ENCODE measurements at places on chromosomes 6 and 20. TPM values are rescaled to one million over a fixed set of nuclear protein-coding genes. Genes with fewer than 3 reads are reported as not detected.

- H3K27ac ChIP-seq: no peak within 1 kb of the TSS
- H3K4me1 ChIP-seq: no peaks in the 10 kb centered on the region
- no peak within 1 kb of the TSS for H3K4me3 ChIP-seq
- no peak for DNase-seq
- H3K27me3 ChIP-seq: no peaks in the 10 kb centered on the region
Observed at GRCh38 chr6:63319939-63320338, at the start of gene LGSN. Gene LGSN (minus strand): TSS chr6:63319983. CDS start chr6:63319943, 40 bp downstream.

Gene TOX2
- total RNA-seq: 2.5 TPM

Gene GHRH
- total RNA-seq: not detected

Gene DUSP15
- 38.2 TPM for total RNA-seq

Gene MYH7B
- 0.23 TPM for total RNA-seq

Gene ADGRF5
- total RNA-seq: not detected

GRCh38 chr6:159718634-159719033 is 8.7 kb upstream of the WTAP start:
- no peak overlapping the region for H3K27ac ChIP-seq
- H3K4me3 ChIP-seq: no peak overlapping the region
- peaks cover 13% of the 10 kb centered on the region for H3K36me3 ChIP-seq

DNA sequence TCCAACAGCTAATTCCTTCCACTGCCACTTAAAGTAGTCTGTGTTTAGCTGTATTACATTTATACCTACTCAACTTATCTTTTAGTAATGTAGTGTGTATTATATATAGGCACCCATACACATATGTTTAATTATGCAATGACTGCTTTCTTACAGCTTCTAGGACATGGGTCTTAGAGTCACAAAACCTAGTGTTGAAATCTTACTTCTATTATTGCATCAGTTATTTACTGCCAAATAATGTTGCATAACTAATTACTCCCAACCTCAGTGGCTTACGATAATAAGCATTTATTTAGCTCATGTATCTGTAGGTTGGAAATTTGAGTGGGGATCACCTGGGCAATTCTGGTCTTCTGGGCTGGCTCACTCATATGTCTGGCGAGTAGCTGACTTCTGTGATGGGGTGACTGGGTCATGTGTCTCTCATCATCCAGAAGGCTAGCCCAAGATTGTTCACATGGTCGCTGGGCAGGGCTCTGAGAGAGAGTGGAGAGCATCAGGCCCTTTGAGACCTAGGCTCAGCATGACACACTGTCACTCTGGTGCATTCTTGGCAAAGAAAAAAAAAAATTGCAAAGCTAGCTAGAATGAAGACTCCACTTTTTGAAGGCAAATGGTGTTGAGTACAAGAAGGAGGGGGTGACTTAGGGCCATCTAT is 187.0 kb downstream of the PLCB1 start:
- H3K36me3 ChIP-seq: no peaks in the 10 kb centered on the region
- H3K4me1 ChIP-seq: no peaks in the 10 kb centered on the region
- no peaks in the 10 kb centered on the region for H3K27me3 ChIP-seq
- no peak for DNase-seq
- H3K4me3 ChIP-seq: no peak overlapping the region

- DNase-seq: no peak
- no peak overlapping the region for H3K27ac ChIP-seq
- H3K4me1 ChIP-seq: no peaks in the 10 kb centered on the region
- no peak overlapping the region for H3K4me3 ChIP-seq
- H3K36me3 ChIP-seq: no peaks in the 10 kb centered on the region
Observed at GRCh38 chr6:48743738-48744137, 632.7 kb upstream of the PTCHD4 start.

Gene BPI
- total RNA-seq: not detected

DNA sequence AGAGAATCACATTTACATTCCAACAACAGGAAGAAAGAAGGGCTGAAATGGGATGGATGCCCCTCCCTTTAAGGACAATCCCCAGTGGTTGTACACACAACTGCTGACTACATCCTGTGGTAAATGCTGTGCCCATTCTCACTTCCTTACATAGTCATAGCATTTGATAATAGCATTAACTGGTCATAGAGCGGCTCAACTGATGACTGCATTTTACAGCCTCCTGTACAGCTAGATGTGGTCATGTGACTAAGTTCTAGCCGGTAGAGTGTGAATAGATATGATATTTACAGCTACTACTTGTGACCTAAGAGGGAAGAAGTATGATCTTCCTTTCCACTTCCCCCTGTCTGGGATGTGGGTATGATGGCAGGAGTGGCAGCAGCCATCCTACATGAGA is 24.7 kb downstream of the KCNK17 start:
- no peaks in the 10 kb centered on the region for H3K4me1 ChIP-seq
- H3K27me3 ChIP-seq: no peaks in the 10 kb centered on the region
- no peaks in the 10 kb centered on the region for H3K36me3 ChIP-seq
- no peak for DNase-seq

DNA sequence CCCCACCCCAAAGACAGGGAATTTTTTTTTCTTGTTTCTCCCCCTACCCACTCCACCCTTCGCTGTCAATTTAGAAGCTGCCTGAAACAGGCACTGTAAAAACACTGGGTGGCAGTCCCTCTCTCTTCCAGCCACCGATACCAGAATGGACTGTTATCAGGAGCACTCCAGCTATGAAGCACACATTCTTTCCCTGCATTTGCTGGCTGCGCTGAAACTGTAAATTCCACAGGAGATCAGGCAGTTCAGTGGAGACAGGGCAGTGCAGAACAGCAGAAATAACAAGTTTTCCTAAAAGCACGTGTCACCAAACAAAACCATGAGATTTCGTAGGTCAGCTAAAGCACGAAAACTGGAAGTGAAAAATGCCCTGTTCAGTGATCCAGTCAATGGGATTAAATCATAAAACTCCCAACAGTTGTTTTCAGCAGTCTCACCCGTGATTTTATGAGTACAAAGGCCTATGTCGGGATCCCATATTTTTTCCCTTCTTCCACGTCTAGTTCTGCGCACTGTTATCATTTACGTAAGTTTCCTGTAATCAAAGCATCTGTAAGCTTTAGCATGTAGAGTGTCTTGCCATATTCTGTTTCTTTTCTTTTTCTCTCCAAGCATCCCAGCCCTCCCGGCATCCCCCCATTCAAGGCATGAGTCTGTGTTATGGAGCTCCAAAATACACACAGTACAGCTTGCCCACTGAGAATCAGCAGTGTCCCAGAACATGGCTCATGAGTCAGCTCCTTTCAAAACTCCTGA is 359.9 kb upstream of the EPHA7 start:
- no peaks in the 10 kb centered on the region for H3K36me3 ChIP-seq
- H3K4me1 ChIP-seq: no peaks in the 10 kb centered on the region
- no peaks in the 10 kb centered on the region for H3K27me3 ChIP-seq
- no peak overlapping the region for H3K4me3 ChIP-seq
- H3K27ac ChIP-seq: peak overlapping the region; percentile 13
- peak; percentile 64 for DNase-seq

DNA sequence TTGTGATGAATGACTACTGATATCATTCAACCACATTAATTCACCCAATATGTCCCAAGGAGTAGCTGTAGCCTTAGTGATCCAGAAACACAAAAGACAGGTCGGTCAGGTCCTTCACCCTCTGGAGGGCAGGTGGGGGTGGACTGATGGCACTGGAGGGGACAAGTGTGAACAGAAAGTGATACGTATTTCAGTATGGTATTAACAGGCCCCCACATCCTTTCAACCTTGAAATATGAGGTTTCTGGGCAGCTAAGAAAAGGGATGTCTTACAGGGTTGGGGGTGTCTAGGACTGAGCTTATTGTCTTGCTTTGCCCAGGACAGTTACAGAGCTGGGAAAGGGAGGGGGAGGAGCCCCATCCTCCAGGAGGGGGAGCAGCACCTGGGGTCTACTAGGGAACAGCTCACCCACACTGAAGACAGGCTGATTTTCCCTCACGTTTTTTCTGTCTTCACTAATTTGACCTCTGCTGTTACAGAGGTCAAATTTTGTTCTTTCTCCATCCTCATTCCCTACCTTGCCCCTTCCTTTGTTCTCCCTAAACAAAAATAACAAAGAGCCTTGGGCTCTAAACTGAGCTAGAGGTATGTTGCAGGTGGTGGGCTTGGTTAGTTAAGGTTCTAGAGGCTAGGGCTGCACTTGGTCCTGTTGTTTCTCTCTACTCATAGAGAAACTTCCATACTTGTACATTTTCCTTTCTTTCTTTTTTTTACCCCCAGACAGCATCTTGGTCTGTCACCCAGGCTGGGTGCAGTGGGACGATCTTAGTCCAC is 38.0 kb upstream of the EEF1A1 start:
- no peak overlapping the region for H3K27ac ChIP-seq
- peak; percentile 55 for DNase-seq
- no peaks in the 10 kb centered on the region for H3K36me3 ChIP-seq
- H3K4me1 ChIP-seq: no peaks in the 10 kb centered on the region
- H3K27me3 ChIP-seq: no peaks in the 10 kb centered on the region

- H3K4me3 ChIP-seq: no peak overlapping the region
- H3K27ac ChIP-seq: no peak overlapping the region
- peak; percentile 10 for DNase-seq
- no peaks in the 10 kb centered on the region for H3K27me3 ChIP-seq
- peaks cover 9% of the 10 kb centered on the region for H3K4me1 ChIP-seq
Observed at GRCh38 chr6:156809034-156809433, 31.9 kb downstream of the ARID1B start.

DNA sequence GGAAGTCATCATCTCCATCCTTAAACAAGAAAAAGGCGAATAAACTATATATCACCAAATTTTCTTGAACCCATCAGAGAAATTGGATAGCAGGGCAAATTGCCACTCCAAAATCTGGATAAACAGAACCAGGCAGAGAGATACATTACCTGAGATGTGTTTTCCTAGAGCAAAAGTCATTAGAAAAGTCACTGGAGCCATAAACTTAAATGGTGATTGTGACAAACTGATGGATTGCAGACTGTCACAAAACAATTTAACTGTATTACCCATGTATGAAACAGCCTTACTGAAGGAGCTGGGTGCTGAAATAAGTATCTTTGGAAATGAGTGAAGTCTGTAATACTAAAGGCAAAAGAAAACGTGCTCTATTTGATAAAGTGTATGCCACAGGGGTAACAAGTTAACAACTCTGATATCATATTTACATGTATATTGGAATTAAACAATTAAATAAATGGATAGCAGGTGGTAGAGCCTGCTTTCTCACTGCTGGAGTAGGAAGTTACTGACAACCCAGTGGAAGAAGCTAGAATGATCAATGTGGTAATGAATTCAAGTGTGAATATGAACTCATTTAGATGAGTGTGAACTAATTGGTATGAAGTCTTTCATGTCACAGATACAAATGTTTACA is 186.9 kb downstream of the LMBRD1 start:
- no peaks in the 10 kb centered on the region for H3K36me3 ChIP-seq
- H3K4me1 ChIP-seq: no peaks in the 10 kb centered on the region

- peaks cover 3% of the 10 kb centered on the region for H3K4me1 ChIP-seq
- H3K36me3 ChIP-seq: peaks cover 43% of the 10 kb centered on the region
- H3K4me3 ChIP-seq: no peak overlapping the region
- H3K27me3 ChIP-seq: no peaks in the 10 kb centered on the region
- peak overlapping the region; percentile 1 for H3K27ac ChIP-seq
- DNase-seq: peak; percentile 76
Observed at GRCh38 chr6:148530394-148530953, 187.8 kb downstream of the SASH1 start.

Gene CCM2L
- 5.2 TPM for total RNA-seq

DNA sequence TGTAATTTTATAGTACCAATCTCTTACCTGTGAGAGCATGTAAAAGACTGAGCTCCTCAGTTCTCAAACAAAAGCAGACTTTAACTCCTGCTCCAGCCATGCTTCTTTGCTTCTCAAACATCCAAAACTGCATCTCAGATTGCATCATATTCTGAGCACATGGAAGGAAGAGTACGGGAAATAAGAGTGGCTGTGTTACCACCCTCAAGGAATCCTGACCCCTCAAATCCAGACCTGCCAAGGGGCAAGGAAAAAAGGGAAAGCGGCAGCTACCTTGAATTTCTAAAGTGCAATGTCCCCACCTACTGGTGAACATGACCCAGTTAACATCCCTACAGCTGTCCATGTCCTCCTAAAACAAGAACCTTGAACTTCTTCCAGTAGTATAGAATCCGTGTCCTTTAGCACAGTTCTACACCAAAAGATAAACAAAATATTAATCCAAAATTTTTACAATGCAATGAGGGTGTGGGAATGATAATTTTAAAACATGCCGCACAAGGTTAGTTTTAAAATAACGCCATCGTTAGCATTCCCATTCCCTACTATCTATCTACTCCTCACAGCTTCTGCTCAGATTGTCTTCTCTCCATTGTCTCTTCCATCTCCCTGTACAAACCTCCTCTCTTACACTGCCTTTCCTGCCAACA is 34.1 kb upstream of the HLA-DQB1 start:
- H3K36me3 ChIP-seq: no peaks in the 10 kb centered on the region
- peak; percentile 80 for DNase-seq

DNA sequence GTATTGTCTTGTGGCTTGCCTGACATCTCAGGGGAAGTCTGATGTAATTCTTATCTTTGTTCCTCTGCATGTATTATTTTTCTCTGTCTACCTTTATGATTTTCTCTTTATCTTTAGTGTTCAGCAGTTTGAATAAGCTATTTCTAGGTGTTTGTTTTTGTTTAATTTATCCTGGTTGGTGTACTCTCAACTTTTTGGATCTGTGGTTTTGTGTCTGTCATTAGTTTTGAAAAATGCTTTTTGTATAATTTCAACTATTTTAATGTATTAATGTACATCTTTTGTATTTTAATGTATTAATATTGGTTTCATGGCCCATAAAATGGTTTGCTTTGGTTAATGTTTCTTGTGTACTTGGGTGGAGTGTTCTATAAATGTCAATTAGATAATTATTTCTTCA is 15.9 kb upstream of the APCDD1L start:
- DNase-seq: no peak
- no peaks in the 10 kb centered on the region for H3K4me1 ChIP-seq
- peak overlapping the region; percentile 19 for H3K4me3 ChIP-seq
- H3K27me3 ChIP-seq: no peaks in the 10 kb centered on the region

- peaks cover 3% of the 10 kb centered on the region for H3K36me3 ChIP-seq
- no peak for DNase-seq
- H3K27ac ChIP-seq: no peak overlapping the region
- H3K27me3 ChIP-seq: no peaks in the 10 kb centered on the region
- H3K4me3 ChIP-seq: no peak overlapping the region
Observed at GRCh38 chr6:121160276-121160675, 174.0 kb downstream of the TBC1D32 start.

Gene STMND1
- not detected for total RNA-seq

Gene DYNLT2
- 1.5 TPM for total RNA-seq

Gene OXT
- not detected for total RNA-seq

Gene BPIFB1
- total RNA-seq: not detected

GRCh38 chr6:74567281-74567922 is 638.5 kb downstream of the COL12A1 start:
- no peak overlapping the region for H3K4me3 ChIP-seq
- H3K27ac ChIP-seq: no peak overlapping the region
- H3K36me3 ChIP-seq: no peaks in the 10 kb centered on the region
- DNase-seq: no peak
- no peaks in the 10 kb centered on the region for H3K4me1 ChIP-seq

DNA sequence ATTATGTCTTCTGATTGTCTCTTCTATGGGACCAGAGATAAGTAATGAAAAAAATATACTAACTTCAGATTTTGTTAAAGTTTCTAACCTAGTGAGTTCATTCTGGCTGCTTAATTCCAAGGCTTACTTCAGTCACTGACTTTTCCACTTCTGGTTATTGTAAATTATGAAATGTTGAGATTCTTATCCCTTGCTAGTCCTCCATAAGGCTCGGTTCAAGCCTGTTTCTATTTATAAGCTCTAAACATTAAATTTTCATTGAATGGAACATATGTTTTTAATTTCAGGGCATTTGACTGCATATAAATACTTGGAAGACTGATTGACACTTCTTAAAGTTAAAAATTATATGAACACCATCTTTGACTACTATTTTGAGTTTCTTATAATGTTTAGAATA is 23.6 kb upstream of the NKAIN2 start:
- no peak for DNase-seq
- H3K27me3 ChIP-seq: no peaks in the 10 kb centered on the region
- H3K27ac ChIP-seq: no peak overlapping the region
- no peaks in the 10 kb centered on the region for H3K4me1 ChIP-seq
- H3K36me3 ChIP-seq: no peaks in the 10 kb centered on the region

Gene SRSF12
- total RNA-seq: 9.2 TPM

Measured in endodermal cell (in vitro differentiated cells).